ENCODE measurements at places on chromosomes 1 and 21.

GRCh38 chr1:65687428-65688214 lies 105.1 kb upstream of the PDE4B start:
- peak; percentile 81 for DNase-seq

GRCh38 chr1:112514901-112515300 lies 6.1 kb downstream of the WNT2B start:
- no peak for DNase-seq

- no peak for DNase-seq
These were observed 9.0 kb upstream of the PLA2G2A start for GRCh38 chr1:19988267-19989006.

- DNase-seq, result no peak
These were observed 10.0 kb downstream of the KIRREL1 start for GRCh38 chr1:158003406-158003800.

DNA sequence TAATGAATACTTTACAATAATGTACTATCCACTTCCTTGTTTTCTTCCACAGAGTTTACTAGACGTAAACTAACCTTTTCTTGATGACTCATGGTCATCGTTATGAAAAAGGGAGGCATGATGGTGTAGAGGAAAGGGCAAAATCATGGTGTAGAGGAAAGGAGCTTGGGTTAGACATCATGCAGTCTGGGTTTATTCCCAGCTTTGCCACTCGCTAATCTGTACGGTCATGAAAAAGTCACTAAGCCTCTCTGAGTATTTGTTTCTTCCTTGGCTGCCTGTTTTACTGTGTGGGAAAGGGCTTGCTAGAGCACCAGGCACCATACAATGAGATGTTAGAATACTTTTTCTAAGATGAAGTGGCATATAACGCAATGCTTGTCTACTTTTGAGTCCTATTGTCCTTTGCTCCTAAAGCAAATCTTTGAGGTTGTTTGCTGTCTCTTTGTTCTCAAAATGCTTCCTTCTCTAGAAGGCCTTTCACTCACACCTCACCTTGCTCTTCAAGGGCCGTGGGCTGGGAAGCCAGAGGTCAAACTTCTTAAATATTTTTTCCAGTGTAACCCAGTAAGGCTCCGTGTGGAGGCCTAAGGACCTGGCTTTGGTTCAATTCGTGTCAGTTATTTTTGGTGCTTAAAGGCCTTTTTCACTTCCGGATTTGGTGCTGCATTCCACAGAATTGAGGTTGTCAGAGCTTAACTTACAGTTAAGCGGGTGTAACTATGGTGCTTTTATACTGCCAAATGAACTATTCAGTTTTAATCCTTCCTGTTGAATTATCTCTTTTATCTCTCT lies 9.9 kb upstream of the ETV3 start:
- DNase-seq, result no peak

DNA sequence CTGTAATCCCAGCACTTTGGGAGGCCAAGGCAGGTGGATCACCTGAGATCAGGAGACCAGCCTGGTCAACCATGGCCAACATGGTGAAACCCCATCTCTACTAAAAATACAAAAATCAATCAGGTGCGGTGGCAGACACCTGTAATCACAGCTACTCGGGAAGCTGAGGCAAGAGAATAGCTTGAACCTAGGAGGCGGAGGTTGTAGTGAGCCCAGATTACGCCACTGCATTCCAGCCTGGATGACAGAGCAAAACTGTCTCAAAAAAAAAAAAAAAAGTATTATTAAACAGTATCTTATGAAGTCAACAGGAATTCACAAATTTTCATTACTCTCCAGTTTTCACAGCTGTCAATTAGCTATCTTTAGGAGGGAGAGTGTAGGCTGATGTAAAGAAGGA lies 3.8 kb downstream of the ACBD6 start:
- no peak for DNase-seq

DNA sequence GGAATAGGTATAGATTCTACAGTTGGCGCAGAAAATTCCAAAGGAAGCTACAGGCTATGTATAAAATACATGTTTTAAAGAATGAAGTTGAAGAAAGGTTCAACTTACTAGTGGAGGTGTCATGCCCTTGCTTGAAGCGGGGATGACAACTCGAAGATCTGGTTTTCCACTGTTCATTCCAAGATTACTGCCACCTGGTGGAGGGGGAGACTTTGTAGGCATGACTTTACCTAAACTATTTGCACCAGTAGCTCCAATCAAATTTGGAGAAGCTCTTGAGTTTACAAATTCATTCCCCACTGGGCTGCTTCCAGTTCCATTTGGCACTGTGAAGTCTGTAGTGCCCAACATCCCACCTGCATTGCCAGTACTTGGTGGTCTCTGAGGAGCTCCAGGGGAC lies 81.7 kb downstream of the AXDND1 start:
- DNase-seq, result no peak

DNA sequence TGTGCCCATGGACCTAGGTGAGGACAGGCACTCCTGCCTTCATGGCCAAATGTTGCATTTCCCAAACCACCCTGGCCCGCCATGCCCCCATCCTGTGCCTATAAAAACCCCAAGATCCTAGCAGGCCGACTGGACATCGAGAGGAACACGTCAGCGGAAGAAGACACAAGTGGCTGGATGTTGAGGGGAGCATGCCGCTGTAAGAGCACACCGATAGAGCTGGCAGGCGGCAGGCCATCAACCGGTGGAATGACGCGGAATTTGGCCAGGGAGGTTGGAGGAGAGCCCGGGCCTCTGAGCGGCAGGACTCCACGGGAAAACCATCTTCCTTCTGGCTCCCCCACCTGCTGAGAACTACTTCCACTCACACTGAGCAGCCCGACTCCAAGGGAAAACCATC lies 361.1 kb upstream of the TMPRSS15 start:
- no peak for DNase-seq

DNA sequence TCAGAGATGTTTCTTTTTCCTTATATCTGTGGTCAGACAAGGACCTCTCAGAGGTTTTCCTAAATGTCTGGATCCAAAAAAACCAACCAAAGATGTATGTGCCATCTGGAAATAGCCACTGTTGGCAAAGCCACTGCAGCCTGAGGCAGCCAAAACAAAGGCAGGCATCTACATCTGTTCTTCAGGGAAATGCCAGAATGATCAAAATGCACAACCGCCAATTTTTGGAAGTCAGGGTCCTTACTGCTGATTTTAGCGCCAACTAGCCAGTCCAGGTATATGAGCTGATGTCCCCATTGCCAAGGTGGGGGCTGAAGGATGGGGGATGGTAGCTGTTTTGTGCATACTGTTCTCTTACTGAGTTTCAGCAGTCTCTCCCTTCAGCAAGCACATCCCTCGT lies 45.9 kb downstream of the SYT14 start:
- DNase-seq, result no peak

DNA sequence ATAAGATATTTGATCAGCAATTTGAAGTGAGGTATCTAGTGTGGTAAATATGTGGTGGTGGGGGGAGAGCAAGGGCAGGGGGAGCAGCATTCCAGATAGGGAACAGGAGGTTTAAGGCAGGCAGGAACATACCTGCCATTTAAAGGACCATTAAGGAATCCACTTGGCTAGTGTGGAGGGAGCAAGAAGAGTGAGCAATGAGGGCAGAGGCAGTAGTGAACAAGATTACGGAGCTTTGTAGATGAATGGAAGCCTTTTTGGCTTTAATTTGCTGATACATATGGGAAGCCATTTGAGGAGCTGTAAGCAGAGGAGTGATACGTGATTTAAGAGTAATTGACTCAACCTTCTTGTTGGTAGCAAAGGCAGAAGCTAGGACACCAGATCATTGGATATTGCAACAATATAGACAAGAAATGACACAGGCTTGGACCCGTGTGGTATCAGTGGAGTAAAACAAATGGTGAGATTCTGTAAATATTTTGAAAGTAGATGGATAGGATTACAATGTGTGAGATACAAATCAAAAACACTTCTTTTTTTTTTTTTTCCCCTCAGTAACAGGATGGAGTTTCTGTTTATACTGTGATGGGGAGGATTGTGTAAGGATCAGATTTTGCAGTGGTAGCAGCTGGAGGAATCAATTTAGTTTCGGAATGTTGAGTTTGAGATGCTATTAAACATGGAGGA lies 73.8 kb upstream of the B3GALT2 start:
- no peak for DNase-seq

DNA sequence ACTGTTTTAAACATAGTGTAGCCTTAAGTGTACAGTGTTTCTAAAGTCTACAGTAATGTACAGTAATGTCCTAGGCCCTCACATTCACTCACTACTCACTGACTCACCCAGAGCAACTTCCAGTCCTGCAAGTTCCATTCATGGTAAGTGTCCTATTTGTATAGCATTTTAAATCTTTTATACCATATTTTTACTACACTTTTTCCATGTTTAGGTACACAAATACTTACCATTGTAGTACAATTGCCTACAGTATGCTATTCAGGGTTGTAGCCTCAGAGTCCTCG lies 3.6 kb upstream of the S100A10 start:
- DNase-seq, result no peak

GRCh38 chr1:152836870-152837269 lies 5.8 kb upstream of the LCE6A start:
- DNase-seq, result no peak

DNA sequence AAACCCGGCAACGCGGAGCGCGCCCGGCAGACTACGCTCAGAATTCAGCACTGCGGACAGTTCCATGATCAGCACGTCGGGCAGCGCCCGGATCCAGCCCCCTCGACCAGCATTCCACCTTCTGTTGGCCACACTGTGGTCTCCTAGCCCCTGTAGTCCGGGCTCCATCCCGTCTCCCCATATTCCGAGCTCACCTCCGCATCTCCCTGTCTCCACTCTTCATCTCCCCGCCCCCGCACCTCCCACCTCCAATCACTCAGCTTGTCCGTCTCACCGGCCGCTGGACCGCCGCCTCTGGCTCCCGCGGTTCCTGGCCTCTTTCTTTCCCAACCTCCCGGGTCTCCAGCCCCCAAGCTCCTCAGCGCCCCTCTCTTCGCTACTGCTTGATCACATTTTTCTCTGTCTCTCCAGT lies 500 bp downstream of the EPHA10 start:
- no peak for DNase-seq

DNA sequence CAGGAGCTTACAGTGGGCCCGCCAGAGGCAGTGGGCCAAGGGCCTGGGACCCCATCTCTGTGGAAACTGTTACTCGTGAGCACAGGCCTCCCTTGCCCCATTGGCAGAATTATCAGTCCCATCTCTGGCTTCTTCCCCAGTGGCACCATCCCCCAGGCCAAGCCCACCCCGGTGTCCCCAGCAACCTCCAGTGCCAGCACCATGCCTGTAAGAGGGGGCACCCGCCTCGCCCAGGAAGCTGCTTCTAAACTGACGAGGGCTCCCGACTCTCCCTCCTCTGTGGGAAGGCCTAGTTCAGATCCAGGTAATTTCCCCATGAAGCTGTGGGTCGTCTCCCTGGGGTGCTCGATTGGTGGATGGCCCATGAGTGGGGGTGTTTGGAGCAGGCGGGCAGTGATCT lies 46.8 kb downstream of the TNFRSF8 start:
- DNase-seq, result no peak

DNA sequence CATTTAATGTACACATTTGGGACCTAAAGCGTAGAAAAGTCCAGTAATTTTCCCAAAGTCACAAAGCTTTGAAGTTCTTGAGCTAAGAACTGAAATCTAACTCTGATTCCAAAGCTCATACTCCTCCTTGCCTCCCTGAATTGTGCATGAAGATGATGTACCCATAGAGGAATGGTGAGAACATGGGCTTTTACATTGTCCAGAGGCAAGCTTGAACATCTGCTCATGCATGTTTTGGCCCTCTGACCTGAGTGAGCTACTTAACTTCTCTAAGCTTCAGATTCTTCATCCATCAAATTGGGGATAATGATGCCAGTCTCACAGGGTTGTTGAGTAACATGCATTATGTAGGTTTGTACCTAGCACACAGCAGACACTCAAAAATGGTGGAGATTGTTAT lies 258.4 kb upstream of the HOOK1 start:
- DNase-seq, result no peak

DNA sequence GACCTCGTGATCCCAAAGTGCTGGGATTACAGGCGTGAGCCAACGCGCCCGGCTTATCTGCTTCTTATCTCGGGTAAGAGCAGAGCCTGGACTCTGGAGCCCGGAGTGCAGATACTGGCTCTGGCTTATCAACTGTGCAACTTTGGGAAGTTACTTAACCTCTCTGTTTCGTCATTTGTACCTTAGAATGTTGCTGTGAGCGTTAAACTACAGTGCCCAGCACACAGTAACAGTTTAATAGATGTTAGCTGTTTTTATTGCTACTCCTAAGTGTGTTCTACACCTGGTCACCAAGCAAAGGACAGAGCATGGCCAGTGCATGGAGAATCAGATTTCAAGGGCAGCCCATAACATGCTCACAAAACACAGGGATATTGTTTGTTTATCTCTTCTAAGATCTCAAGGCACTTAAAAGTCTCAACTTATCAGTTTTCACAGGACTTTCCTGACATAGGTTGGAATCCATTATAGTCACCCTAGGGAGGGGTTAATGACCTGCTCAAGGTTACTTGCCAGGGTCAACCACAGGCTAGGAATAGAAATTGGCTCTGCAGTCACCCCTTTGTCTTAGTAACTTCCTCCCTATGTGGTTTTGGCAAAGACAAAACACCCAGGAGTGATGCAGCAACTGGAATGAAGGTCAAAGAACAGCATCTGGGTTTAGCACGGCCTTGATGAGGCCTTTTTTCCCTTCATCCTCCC lies 22.5 kb upstream of the SRP9 start:
- no peak for DNase-seq

DNA sequence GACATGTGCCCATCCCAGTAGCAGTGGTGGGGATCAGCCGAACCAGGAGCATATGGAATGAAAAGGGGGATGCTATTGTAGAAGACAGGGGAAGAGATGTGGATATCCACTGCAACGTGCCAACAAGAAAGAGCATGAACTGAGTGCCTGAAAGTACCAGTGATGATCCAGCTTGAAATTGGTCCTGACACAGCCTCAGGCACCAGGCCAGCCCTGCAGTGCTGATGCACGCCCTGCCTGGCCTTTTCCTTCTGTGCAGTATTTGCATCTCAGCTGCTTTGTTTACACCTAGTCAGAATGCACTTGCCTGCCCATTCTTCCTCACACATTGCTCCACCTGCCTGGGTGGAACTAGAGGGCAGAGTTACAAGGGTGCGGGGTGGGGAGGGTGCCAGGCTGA lies 50.3 kb upstream of the ARTN start:
- no peak for DNase-seq

DNA sequence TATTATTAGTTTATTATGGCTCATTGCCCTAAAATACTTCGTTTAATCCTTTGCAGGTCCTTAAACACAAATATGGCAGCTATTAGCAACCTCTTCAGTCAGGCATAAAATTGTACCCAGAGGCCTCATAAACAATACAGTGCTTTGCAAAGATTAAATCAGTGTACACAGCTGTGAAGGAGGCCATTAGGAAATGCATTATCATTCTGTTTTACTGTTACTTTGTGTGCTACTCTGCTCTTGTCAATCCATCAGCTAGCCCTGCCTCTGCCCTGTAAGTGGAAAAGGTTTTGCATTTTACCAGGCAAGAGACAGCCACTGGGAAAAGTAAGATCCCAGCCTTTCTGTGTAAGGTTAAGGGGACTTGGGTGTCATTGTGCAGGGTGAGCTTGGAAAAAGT lies 415.7 kb upstream of the DAB1 start:
- peak; percentile 96 for DNase-seq

- no peak for DNase-seq
These were observed 281.5 kb upstream of the VAMP3 start for GRCh38 chr1:7489586-7489985.
